Effector memory CD8-positive, alpha-beta T cell (primary cell): ENCODE measurements at places on chromosomes 5 and 9.

- peak; percentile 6 for DNase-seq
Observed at GRCh38 chr5:35202319-35203111, 27.8 kb downstream of the PRLR start.

DNA sequence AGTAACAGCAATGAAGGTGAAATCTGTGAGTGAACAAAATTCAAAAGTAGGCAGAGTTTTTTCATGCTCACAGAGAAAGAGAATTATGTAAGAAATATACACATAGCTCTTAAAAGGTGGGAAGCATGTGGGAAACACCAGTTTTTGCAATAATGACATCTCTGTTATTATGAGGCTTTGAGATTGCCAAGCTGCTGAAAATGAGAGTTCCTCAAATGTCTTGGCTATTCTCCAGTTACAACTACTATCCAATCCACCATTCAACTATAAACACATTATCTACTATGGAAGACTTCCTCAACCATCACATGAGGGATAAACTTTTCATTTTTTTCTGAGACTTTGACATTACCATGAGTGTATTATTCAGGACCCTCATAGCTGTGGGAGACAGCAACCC lies 420.8 kb upstream of the ACTBL2 start:
- DNase-seq: no peak

DNA sequence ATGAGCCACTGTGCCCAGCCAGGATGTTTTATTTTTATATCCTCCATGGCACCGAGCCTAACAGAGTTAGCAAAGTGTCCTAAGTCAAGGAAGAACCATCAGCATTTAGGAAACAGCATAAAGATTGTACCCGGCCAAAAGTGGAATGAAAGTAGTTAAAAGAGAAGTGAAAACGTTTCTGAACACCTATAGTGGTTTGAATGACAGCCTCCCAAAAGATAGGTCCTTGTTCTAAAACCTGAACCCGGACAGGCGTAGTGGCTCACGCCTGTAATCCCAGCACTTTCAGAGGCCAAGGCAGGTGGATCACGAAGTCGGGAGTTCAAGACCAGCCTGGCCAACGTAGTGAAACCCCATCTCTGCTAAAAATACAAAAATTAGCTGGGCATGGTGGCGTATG lies 37.4 kb downstream of the ZFAND5 start:
- DNase-seq: no peak

GRCh38 chr5:160197341-160198144 lies 31.8 kb upstream of the FABP6 start:
- DNase-seq: no peak

DNA sequence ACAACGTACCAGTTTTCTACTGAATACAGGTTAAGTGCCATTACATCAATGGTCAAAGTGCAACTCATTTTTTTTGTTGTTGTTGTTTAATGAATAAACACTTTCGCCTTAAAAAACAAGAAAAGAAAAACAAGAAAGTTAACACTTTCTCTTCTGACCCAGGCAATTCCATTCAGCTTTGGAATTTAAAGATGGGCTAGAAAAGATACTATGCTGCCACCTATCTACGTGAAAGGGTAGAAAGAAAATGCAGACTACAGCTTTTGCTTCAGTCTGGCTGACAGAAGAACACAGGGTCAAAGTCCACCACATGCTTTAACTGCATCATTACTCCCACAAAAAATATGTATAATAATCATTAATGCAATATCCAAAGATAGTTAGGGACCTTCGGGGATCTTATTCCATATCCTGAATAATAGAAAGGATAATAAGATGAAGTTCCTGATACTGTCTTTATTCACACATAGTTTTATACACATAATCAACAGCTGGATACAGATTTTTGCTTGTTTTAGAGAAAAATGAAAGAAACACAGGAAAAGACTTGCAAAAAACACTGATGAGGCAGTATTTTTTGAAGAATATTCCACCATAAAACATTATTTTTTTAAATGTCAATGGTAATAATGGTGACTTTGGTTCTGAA lies 40.4 kb downstream of the ZDHHC21 start:
- DNase-seq: no peak

DNA sequence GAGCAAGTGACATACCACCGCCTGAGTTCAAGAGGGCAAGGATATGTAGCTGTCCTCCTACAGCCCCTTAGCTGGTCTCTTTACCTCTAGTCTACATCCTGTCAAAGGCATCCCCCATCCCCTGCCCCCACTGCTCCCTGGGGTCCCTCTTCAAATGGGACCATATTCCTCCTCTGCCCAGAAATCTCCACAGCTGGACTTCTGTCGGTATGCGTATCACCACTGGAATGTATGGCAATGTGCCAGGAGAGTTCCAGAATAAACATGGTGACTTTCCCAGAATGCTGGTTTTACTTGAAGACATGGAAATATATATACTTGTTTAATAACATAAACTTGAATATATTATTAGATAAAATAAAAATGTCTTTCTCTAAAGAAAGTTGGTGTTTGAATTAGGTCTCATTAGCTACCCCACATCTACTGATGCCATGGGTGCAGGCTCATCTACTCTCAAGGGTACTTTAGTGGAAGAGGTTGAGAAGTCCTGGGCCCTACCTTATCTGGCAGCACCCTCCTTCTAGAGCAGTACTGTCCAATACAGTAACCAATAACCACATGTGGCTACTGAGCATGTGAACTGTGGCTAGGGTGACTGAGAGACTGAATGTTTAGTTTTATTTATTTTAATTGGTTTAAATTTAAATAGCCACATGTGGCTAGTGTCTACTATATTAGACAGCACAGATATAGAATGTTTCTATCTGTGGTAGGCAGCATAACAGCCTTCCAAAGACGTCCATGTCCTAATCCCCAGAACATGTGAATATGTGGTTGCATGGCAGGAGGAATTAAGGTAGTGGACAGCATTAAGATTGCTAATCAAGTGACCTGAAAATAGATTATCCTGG lies 181.7 kb upstream of the SLC30A5 start:
- DNase-seq: no peak
